ENCODE measurements at places on chromosomes 3 and 15. TPM values are rescaled to one million over a fixed set of nuclear protein-coding genes. Genes with fewer than 3 reads are reported as not detected.

DNA sequence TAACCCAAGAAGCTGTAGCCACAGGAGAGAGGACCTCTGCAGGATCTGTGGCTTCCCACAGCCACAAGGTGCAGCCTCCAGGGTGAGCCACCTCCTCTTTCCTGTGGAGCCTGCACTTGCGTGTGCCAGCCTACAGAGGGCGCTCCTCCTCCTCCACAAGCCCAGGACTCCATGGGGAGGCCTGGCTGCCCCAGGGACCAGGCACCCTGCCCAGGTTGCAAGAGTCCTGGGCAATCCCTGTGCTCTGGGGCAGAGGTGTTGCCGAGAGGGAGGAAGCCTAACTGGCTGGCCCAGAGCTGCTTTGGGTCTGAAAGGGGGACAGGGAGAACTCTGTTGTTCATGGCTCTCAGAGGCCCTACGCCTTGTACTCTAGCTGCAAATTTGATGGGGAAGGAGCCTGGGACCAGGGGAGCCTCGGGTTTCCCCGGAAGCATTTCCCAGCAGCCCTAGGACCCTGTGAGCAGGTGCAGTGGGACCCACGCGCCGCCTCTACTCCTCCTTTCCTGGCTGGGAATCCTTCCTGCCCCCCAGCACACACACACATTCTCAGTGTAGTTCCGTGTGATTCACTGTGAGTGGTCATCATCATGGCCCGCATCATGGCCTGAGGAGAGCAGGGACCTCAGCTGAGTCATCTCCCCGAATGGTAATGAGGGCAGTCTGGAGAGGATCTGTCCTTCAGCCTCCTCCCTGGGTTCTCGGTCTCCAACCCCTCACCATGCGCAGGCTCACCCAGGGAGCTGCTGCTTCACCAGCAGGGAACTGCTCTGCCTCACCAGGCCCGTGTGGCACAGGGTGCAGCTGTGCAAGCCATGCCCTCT lies 24.3 kb downstream of the TBC1D21 start:
- DNase-seq, result no peak

DNA sequence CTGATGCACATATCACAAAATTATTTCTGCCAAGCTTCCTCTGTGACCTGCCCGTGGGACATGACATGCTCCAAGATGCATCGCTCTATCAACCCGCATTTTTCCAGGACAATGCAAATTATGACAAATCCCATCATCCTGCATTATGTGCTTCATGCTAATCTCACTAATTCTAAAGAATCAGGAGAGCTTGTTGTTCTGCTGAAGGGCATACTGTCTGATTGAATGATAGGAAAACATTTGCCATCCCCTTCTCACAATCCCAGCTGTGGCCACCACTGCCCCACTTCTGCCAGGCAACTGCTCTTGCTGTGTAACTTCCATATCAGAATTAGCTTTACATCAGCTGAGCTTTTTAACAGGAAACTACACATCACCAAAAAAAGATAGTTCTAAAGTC lies 203.5 kb upstream of the NANOGP8 start:
- DNase-seq, result no peak

- DNase-seq, result no peak
These were observed 68.0 kb downstream of the PDZRN3 start for GRCh38 chr3:73556520-73557372.

DNA sequence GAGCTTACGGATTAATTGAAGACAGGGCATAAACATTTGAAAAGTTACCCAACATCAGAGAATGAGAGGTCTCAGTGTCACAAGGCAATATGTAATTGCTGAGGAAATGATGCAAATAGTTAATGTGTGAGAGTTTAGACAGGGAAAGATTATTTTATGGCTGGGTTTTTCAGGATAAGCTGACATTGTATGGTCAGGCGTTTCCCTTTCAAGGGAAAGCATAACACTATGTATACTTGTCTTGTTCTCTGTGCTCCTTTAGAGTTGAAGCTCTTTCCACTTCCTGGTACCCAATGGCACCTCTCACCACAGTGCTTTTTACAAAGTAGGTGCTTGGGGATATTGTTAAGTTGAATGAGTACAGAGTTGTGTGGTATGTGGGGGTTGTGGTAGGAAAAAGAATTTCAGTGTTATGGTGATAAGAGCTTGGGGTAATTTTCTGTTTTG lies 19.9 kb downstream of the IQGAP1 start:
- DNase-seq, result no peak

DNA sequence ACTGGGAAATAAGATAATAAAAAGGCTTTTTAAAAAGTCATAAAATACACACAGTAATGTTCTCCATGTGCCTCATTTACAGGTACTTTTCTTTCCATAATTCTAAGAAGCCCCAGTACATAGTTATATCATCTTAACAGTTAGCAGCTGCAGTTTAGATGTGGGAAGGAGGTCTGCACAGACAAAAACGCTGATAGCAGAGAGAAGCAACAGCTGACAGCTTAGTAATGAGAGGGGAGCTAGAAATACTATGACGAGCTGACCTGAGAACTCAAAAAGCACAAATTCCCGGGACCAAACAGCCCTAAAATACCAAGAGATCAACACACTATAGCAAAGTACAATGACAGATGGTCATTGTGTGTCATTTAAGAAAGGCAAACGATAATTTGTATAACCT lies 36.7 kb upstream of the ARHGEF3 start:
- no peak for DNase-seq

ECE2 gene
- total RNA-seq, result not detected

TATDN2 gene
- total RNA-seq, result 30.4 TPM
